ENCODE measurements at places on chromosomes 16 and 17.
A peak's percentile ranks its signal among the peaks of the same experiment; 100 is the strongest.

DNA sequence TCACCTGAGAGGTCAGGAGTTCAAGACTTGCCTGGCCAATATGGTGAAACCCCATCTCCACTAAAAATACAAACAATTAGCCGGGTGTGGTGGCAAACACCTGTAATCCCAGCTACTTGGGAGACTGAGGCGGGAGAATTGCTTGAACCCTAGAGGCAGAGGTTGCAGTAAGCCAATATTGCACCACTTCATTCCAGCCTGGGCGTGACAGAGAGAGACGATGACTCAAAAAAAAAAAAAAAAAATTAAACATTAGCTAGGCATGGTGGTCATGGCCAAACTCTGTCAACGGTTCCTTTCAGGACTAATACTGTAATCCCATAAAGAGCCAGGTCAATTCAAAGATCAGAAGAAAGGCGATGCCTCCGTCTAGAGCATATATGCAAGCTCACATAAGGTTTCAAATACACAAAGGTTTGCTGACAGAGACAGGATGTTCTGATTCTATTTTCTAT lies 2.4 kb downstream of the RNF157 start:
- no peak for DNase-seq

GRCh38 chr17:13086142-13086769 lies 68.4 kb upstream of the ELAC2 start:
- no peak for DNase-seq

DNA sequence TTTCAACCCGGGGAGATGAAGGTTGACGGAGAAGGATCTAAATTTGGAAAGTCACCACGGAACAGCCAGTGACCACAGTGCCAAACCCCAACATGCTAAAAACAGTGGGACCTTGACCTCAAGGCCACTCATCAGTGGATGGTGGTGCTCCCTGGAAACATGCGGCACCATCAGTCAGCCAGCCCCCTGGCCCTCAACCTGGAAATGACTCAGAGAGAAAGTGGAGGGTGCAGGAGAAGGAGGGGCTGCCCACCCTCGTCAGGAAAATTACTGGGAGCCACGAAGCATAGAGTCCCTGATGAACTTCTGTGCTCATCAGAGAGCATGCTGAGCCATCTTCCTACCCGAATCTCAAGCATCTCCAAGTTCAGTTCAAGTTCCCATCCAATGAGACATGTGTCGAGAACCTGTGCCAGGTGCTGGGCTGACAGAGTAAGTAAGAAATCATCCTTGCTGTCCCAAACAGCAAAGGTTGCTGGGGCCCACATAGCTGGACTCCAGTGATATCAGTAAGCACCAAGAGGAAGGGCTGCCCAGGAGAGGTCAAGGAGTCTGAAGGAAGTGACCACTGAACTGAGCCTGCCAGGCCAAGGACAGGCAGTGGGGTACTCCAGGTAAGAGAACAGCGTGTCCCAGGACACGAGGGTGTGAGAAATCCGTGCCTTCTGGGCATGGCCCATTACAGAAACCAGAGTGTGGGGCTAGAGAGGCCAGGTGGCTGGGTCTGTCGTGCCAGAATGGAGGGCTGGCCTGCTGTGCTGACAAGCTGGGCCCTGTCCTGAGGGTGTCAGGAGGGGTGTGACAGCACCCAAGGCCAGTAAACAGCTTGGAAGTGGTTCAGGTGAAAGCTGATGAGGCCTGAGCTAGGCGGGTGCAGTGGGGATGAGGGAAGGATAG lies 5.2 kb downstream of the PECAM1 start:
- peak; percentile 84 for DNase-seq

- DNase-seq = peak; percentile 51
Observed at GRCh38 chr16:66486773-66487579, 59.9 kb downstream of the BEAN1 start.

- no peak for DNase-seq
Observed at GRCh38 chr17:57810721-57811637, 38.9 kb downstream of the MRPS23 start.

- DNase-seq = no peak
Observed at GRCh38 chr16:4874666-4875065, 27.4 kb downstream of the UBN1 start.

DNA sequence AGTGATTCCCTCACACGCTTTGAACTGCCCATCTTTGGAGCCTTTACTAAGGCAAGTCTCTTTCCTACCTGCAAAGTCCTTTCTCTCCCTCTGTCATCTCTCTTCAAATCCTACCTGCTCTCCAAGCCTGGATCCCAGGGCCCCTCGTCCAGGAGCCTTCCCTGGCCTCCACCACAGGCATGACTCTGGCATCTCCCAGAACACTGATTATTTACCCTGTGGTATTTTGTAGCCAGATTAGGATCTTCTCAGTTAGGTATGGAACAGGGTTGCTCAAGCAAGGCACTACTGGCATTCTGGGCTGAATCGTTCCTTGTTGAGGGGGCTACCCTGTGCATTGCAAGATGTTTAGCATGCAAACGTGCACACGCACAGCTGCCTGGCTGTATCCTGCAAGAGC lies 31.9 kb upstream of the POLR3E start:
- DNase-seq = no peak

DNA sequence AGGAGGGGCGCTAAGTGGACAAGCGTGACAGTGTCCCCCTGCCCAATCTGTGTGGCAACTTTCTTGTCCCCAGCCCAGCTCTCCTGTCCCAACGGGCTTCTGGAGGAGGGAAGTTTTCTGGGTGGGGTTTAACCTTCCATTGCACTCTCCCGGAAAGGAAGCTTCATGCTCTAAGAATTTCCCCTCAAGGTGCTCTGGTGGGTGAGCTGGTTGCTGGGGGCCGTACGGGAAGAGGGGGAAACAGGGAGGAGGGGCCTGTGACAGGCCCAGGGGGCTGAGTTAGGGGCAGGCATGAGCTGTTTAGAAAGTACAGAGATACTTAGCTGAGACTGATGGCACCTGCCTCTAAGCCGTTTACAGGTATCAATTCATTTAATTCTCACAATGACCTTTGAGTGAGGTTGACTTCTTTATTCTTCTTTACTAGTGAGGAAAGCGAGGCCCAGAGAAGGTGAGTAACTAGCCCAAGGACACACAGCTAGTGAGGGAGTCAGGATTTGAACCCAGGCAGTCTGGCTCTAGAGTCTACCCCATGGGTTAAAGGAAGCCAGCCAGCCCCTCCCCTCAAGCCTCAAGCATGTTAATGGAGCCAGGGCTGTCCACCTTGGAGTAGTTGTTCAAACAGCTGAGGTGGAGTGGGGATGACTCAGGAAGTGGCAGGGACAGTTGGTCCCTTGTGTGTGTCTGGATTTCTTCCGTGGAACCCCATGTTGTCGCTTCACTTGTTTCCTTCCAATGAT lies 18.9 kb downstream of the ADGRG1 start:
- no peak for DNase-seq

- DNase-seq = no peak
Observed at GRCh38 chr17:44071772-44072171, 1.2 kb downstream of the G6PC3 start.

GRCh38 chr17:63961355-63962212 lies 11.1 kb downstream of the SCN4A start:
- DNase-seq = no peak

DNA sequence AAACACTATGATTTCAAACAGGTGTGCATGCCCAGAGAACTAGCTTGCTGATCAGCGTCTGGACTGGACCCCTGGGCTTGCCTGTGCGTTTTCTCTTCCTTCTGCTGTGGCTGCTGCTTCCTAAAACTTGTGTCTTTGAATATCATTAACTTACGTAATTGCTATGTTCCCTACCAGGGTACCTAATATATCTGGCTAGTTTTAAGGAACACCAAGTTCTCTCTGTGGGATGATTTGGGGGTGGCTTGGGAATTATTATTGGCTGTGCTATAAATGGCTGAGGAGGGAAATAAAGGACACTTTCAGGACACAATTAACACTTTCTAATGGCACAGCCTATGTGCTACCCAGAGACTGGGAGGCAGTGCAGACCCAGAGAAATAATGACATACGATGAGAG lies 606.0 kb upstream of the RBFOX1 start:
- DNase-seq = no peak

DNA sequence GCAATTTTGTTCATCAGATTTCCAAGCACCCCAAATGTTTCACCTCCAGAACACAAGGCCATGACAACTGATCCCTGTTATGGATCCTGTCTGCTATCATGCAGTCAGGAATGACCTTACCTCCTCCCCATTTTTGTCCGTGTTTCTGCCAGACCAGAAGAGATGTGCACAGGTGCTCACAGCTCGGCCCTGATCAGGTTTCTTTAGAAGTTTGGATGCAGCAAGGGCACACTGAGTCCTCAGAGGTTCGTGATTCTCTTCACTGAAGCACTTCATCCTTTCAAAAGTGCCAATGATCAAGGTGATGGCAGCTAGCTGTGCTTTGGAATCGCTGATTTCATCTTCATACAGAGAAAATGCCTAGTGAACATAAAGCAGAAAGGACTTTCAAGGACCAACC lies 26.9 kb downstream of the VPS35 start:
- no peak for DNase-seq
